ENCODE measurements at places on chromosomes 6 and 20.
A peak's percentile ranks its signal among the peaks of the same experiment; 100 is the strongest.

- no peak for DNase-seq
These were observed 158.7 kb downstream of the SOX4 start for GRCh38 chr6:21752054-21752811.

GRCh38 chr6:56076033-56076432 lies 171.3 kb downstream of the COL21A1 start:
- no peak for DNase-seq

- no peak for DNase-seq
These were observed 34.9 kb downstream of the PYGB start for GRCh38 chr20:25282796-25283195.

GRCh38 chr6:162705736-162706135 lies 21.8 kb downstream of the PRKN start:
- peak; percentile 25 for DNase-seq

- DNase-seq, result no peak
These were observed 33.2 kb upstream of the SHLD1 start for GRCh38 chr20:5716953-5717352.

DNA sequence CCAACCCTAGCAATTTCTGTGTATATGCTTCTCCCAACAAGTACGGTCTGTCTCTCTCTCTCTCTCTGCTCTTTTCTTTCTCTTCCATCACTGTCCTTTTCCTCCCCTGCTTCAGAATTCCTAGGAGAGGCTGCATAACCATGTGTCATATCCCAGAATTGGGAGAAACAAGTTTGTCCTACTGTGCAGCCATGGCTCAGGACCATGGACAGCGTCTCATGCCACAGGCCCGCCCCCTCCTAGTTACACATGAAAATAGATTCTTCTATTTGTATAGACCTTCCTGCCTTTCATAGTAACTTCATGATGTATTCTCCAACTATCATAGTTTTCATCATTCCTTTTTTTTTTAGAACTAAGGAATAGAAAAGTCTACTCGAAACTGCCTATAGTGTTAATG lies 98.0 kb downstream of the FNDC1 start:
- peak; percentile 68 for DNase-seq

GRCh38 chr6:132354517-132355167 lies 46.6 kb downstream of the MOXD1 start:
- peak; percentile 73 for DNase-seq

DNA sequence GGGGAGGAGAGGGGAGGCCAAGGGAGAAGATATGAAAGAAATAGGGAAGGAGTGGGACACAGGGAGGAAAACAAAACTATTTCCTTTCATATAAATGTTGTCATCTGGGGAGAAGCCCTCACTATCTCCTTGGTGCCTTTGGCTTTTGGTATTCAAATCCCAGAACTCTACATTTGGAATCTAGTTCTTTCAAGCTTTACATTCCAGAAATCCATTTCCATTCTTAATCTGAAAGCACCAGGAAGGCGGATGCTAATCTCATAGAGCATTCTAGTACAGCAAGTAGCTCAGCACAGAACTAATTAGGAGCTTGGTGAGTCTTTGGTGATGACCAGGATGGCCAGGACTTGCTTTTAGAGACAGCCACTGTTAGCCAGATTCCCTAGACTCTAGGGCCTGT lies 177.9 kb downstream of the KIF16B start:
- DNase-seq, result no peak

GRCh38 chr20:59788196-59788735 lies 145.2 kb downstream of the SYCP2 start:
- no peak for DNase-seq

GRCh38 chr6:17635568-17635967 lies 35.5 kb downstream of the FAM8A1 start:
- no peak for DNase-seq

DNA sequence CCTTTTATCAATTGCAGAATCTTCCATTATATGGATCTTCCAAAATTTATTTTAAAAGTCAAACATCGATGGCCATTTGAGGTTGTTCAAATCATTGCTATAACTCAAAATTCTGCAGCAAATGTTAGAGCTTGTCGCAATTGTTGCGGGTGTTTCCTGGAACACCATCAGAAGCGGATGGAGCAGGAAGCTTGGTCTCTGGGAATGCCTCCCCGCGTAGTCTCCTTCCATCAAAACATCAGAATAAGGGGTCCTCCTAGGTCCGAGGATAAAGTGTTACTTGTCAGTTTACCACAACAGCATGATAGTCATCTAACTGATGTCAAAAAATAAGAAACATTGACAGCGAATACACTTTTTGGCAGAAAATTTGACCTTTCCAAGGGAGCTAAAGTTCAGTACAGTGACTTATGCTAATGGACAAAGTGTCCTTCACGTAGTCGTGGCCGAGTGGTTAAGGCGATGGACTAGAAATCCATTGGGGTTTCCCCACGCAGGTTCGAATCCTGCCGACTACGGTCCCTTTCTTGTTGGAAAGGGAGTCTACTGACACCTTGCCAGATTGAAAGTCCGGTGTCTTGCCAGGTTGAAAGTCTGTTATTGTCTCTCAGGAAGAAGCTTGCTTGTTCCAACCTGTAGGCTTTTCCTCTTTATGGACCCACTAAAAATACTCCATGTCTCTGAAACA lies 59.0 kb upstream of the ZNF184 start:
- DNase-seq, result no peak

- no peak for DNase-seq
These were observed 470.2 kb downstream of the ADGRB3 start for GRCh38 chr6:69105288-69105687.

- DNase-seq, result no peak
These were observed 40.0 kb upstream of the FANCE start for GRCh38 chr6:35412102-35412501.

DNA sequence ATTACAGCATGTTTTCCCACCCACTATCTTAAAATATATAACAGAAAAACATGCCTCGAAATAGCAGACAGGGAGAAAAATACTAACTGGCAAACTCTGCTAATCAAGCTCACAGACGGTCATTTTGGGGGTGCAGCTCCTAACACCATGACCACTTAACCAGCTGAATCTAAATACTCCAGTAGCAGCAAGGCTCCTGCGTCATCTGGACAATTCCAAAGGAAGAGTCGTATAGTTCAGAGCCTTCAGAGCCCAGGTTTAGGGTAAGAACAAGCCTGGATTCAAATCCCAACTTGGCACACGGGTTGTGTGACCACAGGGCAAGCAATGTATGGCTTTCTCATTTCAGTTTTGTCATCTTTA lies 81.3 kb upstream of the COL21A1 start:
- no peak for DNase-seq

- no peak for DNase-seq
These were observed 21.7 kb downstream of the KIZ start for GRCh38 chr20:21147593-21147992.

DNA sequence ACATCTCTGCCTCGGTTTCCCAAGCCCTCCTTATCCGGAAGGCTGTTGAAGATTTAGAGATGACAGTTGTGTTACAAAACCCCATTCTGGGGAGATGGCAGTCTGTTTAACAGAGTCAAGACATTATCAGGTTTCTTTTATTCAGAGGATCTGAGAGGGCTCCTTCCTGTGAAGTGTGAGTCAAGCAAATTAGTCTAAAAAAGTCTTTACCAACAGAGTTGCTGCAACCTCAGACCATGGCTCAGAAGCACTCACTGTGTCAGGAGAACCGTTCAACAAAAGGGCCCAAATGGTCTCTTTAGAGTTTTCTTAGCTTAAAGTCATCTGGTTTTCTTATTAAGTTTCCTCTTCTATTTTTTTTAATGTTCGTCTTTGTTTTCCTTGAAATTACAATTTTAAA lies 717.8 kb downstream of the EPM2A start:
- no peak for DNase-seq

DNA sequence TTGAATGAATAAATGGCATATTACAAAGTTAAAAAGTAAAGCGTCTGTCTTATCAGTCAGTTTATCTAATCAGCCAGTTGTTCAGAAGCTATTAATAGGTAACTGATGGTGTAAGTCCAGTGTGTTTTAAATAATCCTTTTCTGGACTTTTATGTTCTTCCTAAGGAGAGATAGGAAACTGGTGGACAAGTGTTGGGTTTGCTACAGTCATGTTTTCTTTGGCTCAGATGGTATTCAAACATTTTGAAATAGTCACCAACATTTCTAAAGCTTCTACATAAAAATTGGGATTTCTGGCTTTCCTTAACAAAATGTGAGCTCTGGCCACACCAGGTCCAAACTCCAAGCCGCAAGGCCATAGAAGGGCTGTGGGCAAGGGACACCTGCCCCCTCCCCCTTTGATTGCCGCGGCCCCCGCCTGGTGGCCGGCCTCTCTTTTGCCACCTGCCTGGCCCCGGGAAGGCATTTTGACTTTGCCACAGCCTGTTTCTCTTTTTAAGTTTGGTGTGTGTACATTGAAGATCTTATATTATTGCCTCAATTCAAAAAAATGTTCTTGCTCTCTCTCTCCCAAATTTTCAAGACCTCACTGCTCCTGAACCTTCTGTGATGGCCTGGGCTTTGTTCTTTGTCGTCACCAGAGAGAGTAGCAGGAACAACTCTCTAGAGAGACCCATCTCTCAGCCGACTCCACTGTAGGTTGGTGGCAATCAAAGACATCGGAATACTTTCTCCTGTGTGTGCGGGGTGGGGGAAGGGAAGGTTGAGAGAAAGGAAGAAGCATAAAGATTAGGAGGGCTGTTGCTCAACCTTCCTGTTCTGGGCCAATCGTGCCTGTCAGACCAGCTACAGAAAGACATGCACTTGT lies 84.0 kb upstream of the ZNF217 start:
- DNase-seq, result peak; percentile 80

GRCh38 chr20:9038791-9039535 lies 29.9 kb upstream of the PLCB4 start:
- DNase-seq, result no peak

- DNase-seq, result no peak
These were observed 125.4 kb downstream of the ADGRB3 start for GRCh38 chr6:68760485-68760884.

DNA sequence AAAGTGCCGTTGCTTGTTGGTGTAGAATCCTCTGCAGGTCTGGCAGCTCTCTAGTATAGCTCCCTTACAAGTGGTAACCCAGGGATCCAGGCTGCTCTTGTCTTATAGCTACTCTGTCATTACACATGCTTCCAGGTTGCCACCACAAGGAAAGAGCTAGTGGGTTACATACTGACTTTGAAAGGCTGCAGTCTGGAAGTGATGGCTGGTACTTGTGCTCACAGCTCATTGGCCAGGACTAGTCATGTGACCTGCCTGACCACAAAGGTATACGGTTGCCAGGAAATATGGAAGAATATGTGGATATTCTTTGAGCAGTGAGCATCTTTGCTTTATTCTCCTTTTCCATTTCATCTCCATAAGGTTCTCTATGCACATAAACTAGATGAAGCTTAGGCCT lies 46.0 kb downstream of the RREB1 start:
- DNase-seq, result peak; percentile 62

- peak; percentile 89 for DNase-seq
These were observed 3.6 kb upstream of the GPSM3 start for GRCh38 chr6:32195902-32196681.

DNA sequence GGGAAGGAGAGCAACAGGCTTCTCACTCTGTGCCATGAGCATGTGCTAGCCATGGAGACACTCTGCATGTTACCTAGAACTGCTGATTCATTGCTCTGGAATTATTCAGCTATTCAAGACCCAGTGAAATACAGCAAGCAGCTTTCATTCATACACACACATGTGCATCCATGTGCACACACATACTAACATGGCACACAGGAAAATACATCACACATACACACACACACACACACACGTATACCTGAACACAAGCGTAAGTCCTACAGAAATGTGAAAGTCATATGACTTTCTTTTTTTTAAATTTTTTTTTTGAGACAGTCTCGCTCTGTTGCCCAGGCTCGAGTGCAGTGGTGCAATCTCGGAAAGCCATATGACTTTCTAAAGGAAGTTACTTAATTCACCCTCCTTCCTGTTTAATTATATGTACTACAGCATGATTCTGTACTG lies 108.2 kb upstream of the NFATC2 start:
- no peak for DNase-seq

GRCh38 chr6:21713481-21713880 lies 119.9 kb downstream of the SOX4 start:
- DNase-seq, result no peak

DNA sequence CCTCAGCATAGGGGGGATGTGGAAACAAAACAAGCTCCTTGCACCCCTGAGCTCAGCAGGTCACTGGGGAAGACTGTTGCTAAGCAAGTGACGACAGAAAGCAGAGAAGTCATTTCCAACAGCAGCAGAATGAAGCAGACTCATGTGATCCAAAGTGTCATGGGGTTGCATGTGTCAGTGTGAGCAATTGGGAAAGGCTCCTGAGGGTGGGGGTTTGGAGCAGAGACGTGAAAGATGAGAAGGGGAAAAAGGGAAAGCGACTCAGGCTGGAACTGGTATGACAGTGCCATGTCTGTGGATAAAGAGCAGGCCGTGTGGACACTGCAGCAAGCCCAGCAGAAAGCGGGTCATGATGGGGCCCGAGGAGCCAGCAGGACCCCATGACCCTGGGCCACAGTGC lies 363.9 kb downstream of the PREX1 start:
- DNase-seq, result no peak

DNA sequence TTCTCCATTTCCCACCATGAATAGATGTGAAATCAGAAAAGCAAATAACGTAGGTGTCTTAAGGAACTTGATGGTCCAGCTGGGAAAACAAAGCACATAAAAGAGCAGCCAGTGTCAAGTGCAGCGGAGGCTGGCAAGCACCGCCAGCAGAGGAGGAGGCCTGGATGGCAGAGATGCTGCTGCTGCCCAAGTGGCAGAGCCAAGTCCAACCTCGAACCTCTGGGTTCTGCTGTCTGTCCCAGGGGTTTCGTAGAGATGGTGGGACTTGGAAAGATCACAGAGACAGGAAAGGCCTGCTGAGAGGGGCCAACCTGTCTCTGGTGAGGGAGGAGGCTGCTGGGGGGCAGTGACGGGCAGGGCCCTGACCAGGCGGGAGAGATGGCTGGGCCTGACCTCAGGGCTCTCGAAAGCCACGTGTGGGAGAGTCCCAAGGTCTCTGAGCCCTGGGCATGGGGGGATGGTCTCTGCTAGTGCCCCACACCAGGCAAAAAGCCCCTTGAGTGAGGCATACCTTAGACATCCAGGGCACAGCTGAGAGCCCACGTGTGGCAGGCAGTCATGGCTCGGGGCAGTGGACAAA lies 77.3 kb downstream of the TCP11 start:
- no peak for DNase-seq

DNA sequence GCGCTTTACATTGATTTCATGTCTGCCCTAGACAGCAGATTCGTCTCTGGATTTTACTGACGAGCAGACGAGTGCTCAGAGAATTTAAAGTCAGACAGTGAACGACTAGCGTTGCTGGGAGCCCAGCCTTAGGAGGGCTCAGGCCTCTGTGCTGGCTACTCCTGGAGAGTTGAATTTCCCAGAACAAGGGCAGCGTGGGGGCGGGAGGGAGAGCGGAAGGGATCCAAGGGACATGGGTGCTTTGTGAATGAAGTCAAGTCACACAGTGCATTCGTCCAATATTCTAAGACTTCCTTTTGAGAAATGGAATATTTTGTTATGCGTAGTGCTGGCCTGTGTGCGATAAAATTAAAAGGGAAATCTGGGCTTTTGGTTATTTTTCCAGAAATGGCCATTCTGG lies 126.5 kb downstream of the MYLK4 start:
- DNase-seq, result no peak

Measured in activated CD4-positive, alpha-beta T cell treated with anti-CD3 and anti-CD28 coated beads, Interleukin-2, amount 10 ng/mL, durations not matched to agents 24 days and 14 days (primary cell).